ENCODE measurements at places on chromosomes 12 and 14.

GRCh38 chr14:38481952-38482678 is 226.2 kb upstream of the CLEC14A start:
- no peak for DNase-seq

DNA sequence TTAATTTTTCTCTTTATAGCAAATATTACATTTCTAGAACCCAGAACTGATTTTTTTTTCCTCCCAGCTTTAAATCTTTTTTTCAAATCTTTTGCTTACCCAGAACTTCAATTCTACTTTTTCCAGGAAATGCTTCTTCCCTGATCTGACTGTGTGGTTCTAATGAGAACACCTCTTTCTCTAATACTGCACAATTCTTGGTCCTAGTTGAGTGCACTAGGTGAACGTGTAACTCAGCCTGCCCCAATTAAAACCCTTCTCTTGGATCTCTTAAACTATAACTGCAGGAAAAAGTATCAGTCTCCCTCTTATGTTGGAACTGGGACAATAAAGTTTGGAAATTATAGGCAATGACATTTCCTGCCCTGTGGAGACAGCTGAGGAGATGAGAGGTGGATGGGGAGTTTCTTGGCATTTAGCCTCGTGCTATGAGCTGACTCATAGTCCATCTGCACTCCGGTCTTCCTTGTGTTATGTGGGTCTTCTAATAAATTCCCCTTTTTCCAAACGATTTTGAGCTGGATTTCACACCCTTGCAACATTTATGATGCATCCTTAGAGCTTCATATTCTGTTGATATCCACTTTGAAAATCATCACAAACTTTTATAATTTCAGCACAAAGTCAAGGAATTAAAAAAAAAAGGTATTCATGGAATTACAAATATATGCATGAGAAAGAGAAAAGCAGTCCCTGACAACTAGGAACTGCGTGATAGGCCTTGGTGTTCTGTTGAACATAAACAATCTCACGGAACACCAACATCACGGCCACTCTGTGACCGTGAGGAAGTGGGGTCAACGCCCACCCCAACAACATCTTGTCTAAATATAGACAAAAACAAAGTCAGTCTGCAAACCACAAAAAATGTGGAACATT is 52.4 kb downstream of the BRMS1L start:
- DNase-seq: no peak

DNA sequence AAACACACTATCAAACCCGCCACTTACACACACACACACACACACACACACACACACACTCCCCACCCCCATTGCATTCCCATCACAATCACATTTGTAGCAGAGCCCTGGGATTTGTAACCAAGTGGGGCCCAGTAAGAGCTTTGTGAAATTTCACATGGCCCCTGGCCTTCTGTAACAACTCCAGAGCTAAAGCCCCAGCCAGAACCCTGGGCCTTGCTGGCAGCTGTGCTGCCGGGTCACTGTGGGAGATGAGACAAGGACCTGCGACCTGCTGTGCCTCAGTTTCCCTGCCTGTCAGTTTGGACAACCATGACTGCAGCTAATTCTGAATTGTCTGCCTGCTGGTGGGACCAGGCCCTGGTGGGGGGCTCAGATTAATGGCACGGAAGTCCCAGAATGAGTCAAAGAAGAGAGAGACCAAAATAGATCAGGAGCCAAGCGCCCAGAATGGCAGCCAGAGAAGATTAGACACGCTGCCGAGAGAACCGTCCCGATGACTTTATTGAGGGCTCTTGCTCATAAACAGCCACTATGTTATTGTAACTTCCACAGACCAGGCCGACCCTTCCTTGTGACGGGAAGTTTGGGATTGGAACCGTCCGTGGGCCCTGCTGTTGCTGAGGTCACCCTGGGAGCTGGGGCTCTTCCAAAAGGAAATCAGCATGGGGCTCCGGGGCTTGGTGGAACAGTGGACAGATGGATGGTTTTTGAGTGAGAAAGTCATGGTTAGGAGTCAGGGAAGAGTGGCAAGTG is 123.1 kb downstream of the ZFP36L1 start:
- no peak for DNase-seq

- DNase-seq: peak; percentile 4
These were observed 114.8 kb downstream of the BCL11B start for GRCh38 chr14:99157246-99157645.

DNA sequence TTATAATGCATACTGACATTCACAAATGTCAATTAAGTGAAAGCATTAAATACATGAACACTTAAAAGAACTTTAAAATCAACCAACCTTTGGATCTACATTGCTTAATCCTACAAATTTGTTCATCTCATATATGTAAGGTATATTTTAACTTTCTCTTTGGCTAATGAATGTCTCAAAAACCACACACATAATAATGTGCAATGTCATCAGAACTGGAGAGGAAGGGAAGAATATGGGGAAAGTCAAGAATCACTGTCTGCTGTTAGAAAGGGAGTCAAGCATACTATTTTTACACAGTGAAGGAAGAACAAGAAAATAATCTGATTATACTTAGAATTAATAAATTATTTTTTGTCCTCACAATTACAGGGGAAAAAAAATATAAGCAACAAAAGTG is 4.9 kb downstream of the GMFB start:
- no peak for DNase-seq

- no peak for DNase-seq
These were observed 2.4 kb downstream of the DHRS2 start for GRCh38 chr14:23638414-23639047.

GRCh38 chr12:116459011-116459875 is 99.9 kb upstream of the MAP1LC3B2 start:
- DNase-seq: no peak

DNA sequence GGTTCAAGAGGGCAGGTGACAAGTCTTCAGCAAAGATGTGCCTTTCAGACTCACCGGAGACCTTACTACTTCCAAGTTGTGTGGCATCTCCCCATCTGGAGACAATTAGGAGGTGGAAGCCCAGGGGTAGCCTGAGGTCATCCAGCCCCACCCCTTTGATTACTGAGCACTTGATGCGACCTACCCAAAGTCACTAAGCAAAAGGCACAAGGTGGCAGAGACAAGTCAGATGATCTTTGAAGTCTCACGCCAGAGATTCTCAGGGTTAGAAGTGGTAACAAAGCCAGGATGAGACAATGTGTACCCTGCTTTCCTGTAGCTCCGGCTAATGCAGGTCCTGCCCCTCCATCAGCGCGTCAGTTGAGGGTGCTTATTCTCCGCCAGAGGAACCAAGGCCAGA is 1.4 kb upstream of the FOXN3 start:
- peak; percentile 24 for DNase-seq

Data from activated CD4-positive, alpha-beta T cell treated with anti-CD3 and anti-CD28 coated beads, Interleukin-2, amount 10 ng/mL, durations not matched to agents 7 days and 5 days (primary cell).